ENCODE measurements at places on chromosomes 16 and 17.

- no peak for DNase-seq
Observed at GRCh38 chr17:47251421-47251940, 2.1 kb upstream of the ITGB3 start.

DNA sequence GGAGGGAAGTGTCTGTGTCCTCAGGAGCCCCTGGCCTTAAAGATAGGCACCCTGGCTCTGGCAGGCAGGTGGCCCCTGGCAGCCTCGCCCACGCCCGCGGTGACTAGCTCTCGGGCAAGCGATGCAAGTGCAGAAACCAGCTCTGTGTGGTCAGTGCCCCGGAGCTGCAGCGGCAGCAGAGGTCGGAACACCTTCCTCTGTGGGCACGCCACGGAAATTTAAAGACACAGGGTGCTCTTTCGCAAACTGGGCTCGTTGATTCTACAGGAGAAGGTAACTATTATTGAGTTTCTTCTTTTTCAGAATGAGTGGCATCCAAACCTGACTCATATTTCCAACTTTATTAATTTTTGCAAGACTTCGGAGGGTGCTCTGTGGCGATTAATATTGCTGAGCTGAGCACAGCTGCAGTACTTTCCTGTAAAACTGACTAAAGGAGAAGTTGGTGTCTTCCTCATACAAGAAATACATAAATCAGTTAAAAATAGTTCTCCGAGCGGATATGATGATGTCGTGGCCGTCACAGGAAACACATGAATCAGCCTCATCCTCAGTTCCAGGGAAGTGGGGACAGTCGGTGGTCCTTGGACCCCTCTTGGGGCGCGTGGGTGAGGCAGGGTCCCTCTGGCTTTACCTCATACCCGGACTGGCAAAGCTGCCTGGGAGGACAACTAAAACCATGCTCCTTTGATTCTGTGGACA lies 120.2 kb downstream of the METRNL start:
- DNase-seq = no peak

DNA sequence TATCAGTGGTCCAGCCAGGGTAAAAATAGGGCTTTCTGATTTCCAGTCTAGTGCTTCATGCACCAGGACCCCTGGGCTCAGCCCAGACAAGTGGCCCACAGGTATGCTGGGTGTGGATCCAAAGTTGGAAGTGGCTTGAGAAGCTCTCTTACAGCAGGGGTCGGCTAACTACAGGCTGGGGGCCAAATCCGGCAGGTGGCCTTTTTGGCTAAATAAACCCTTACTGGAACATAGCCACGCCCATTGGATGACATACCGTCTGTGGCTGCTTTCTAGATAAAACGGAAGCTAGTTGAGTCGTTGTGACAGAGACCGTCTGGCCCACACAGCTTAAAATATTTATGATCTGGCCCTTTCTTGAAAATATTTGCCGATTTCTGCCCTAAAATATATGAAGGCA lies 119.0 kb upstream of the CDC42EP4 start:
- DNase-seq = no peak

DNA sequence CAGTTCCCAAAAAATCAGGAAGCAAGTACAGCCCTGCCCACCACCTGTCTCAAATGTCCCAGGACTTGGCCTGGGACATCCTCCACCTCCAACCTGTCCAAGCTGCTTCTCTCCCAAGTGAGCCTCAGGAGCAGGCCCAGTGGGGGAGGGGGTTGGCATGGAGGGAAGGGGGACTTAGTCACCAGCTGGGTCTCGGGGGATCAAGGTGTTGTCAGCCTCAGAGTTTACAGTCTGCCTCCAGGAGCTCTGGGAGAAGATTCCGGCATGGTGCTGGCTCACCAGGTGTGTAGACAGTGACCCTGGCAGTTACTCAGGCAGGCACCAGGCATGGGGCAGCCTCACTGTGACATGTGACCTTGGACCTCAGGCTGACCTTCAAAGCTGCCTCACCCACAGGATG lies 19.7 kb downstream of the ZNF423 start:
- no peak for DNase-seq

DNA sequence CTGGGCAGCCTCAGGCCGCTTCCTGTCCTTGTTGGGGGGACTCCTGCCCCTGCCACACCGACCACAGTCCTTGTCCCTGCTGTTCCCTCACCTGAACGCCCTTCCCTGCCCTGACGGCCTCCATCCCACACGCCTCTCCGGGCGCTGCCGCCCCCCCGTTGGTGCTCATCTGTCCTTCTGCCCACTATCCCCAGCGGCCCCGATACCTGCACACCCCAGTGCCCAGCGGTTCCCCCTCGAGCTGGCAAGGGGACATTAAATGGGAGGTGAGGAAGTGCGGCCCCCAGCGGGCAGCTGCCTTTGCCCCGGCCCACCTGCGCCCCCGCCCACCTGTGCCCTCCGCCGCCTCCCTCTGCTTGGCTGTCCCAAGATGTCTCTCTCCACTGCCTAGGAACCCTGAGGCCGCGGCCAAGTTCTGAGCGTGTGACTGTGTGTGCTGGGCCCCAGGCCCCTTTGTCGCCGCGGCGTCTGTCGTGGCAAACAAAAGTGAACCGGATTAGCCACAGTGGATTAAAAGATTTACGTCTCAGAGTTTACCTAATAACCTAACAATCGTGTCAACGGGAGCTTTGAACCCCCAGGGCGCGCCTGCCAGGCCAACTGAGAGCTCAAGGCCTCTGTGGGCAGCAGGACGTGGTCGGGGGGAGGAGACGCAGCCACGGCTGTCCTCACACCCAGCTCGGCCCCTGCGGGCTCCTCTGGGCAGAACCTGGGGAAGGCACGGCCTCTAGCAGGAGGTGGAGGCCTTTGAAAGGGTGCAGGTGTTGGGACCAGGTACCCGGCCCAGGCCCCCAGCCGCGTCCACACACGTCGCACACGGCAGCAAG lies 7.6 kb upstream of the AXIN1 start:
- no peak for DNase-seq

GRCh38 chr16:84550096-84550495 lies 45.6 kb upstream of the MEAK7 start:
- DNase-seq = no peak

- no peak for DNase-seq
Observed at GRCh38 chr16:53281280-53281679, 153.0 kb upstream of the RBL2 start.

GRCh38 chr17:68634345-68634876 lies 33.2 kb upstream of the FAM20A start:
- DNase-seq = no peak

- no peak for DNase-seq
Observed at GRCh38 chr16:89319886-89320781, 102.6 kb downstream of the ZNF778 start.

- DNase-seq = no peak
Observed at GRCh38 chr16:2090777-2091546, 43.2 kb downstream of the TSC2 start.

DNA sequence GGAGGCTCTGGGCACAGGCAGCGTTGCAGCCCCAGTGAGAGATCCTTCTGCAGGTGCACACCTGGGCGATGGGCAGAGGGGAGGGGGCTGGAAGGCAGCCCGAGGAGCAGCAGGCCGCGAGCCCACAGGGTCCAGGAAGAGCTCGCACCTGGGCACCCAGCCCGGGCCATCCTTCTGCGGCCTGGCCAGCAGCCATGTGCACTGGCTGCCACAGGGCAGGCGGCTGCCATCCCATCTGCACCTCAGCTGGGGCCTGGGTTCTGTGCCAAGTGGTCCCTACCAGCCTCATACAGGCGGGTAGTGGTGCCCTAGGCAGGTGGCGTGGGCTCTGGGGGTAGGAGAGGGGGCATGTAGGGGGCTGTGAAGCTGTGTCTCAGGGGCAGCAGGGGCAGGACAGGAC lies 197.2 kb downstream of the RBFOX3 start:
- no peak for DNase-seq

- peak; percentile 82 for DNase-seq
Observed at GRCh38 chr17:81371910-81372760, 23.1 kb upstream of the BAHCC1 start.

DNA sequence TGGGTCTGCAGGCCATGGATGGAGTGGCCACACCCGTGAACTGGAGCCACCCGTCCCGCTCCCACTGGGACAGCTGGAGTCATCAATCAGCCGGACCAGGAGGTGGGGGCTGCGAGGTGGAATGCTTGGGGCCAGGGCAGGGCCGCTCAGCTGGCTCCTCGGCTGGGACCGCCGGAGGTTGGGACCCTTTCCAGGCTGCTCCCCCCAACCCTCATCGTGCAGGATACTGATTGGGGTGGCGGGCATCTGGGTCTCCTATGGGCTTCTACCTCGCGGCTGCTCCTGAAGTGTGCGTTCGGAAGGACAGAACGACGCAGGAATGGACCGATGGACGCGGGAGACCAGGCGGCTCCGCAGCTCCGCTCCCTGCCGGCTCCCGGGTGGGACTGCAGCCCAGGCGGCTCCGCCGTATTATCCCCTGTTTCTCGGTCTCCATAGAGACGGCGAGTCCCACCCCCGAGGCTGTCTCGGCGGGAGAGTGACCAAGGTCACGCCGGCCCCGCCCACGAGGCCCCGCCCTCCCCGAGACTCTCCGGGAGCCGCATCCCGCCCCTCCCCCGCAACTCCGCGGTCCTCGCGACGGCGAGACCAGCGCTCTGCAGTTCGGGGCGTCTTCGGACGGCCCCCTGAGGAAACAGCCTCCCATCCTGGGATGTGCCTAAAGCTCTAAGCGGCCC lies at the start of gene TPPP3:
Gene TPPP3 (minus strand): TSS at position 388 of the 677 bp plus-strand sequence. CDS start 2,387 bp downstream, outside the sequence.
- DNase-seq = peak; percentile 87

DNA sequence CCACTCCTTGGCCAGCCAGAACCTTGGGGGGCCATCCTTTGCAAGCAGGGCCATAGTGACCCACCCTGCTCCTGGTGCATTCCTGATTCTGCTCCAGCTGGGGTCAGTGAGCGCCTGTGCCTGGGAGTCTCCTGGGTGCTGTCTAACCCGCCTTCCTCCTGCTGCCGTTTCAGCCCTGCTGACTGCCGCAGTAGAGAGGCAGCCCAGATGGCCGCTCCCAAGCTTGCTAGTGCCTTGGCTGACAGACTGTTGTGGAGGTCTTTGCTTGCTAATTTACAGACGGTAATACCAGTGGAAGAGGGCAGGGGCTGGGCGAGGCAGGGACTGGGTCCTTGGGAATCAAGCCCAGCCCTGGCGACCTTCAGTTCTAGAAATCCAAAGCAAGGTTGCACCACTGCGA lies 99.6 kb downstream of the SOCS1 start:
- peak; percentile 38 for DNase-seq

All from Ammon's horn (tissue), 1 donor.